ENCODE measurements at places on chromosomes 5 and 9.

DNA sequence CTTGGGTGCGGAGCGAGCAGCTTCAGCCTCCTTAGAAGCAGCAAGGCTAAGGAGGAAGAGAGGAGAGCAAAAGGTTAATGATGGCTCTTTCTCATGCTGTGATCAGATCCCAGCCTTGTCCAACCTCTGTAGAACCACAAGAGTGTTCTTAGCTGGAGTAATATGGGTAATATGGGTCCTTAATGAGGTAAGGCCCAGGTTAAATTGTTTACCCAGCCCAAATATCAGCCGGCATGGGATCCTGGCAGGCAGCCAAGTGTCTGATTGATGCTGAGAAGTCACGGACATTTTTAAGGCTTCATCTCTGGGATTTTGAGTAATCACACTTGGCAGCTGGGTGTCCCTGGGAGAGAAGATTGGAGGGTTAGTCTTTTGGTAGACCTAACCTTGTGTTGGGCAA is 32.3 kb downstream of the GLRA1 start:
- peaks cover 7% of the 10 kb centered on the region for H3K27me3 ChIP-seq
- H3K4me3 ChIP-seq, result no peak overlapping the region
- no peak overlapping the region for H3K27ac ChIP-seq
- H3K36me3 ChIP-seq, result no peaks in the 10 kb centered on the region
- H3K4me1 ChIP-seq, result no peaks in the 10 kb centered on the region
- DNase-seq, result no peak

DNA sequence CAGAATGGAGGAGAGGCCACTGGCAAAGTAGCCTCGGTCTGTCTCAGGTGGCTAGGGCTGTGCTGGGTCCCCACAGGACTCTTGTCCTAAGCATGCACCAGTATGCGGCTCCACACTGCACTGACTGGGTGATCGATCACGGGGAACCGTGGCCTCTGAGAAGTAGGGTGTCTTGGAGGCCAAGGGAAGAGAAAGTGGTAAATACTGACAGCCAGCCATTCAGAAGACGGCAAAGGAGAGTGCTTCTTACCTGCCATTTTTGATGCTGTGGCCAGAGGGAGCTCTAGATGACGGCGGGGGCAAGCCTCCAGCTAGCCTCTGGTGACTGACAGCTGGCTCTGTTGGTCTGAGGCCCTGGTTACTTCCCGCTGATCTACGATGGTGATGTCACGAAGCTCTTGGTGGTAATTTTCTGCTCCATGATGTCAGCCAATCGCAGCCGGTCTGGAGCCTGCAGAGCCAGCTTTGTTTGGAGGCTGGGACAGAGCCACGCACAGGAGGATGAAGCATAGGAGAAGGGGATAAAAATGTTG is 40.4 kb upstream of the GADD45G start:
- DNase-seq, result no peak
- no peak overlapping the region for H3K4me3 ChIP-seq
- no peak overlapping the region for H3K27ac ChIP-seq
- no peaks in the 10 kb centered on the region for H3K4me1 ChIP-seq
- H3K27me3 ChIP-seq, result no peaks in the 10 kb centered on the region
- no peaks in the 10 kb centered on the region for H3K36me3 ChIP-seq

DNA sequence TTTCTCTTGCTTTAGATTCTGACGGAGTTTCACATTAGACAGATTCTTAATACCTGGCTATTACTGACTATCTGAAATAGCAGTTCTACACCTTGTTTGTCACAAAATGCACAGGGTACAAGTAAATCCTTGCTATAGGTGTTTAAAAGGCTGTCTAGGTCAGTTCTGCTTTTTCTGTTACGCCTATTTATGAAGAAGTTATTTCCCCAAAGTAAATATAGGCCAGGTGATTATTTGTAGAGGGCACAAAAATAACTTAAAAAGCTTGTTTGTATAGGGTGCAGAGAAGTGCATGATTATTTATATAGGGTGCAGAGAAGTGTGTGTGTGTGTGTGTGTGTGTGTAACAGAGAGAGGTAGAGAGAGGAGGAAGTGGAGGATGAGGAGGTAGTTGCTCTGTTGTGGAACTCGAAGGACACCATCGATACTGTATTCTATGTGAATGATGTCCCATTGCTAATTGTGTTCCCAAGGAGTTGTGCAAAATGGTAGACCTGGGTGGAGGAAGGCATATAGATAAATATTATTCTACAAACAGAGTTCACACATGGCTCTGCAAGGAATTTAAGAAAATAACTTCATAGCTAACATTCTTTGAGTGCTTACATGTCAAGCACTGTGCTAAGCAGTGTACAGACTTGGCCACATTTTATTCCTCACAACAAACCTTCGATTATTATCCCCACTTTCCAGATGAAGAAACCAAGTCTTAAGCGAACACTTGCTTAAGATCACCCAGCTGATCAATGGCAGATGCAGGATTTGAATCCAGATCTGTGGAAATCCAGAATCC is 96.3 kb upstream of the EQTN start:
- DNase-seq, result no peak
- H3K27ac ChIP-seq, result no peak overlapping the region
- no peaks in the 10 kb centered on the region for H3K4me1 ChIP-seq
- no peaks in the 10 kb centered on the region for H3K36me3 ChIP-seq
- no peak overlapping the region for H3K4me3 ChIP-seq
- peaks cover 2% of the 10 kb centered on the region for H3K27me3 ChIP-seq

DNA sequence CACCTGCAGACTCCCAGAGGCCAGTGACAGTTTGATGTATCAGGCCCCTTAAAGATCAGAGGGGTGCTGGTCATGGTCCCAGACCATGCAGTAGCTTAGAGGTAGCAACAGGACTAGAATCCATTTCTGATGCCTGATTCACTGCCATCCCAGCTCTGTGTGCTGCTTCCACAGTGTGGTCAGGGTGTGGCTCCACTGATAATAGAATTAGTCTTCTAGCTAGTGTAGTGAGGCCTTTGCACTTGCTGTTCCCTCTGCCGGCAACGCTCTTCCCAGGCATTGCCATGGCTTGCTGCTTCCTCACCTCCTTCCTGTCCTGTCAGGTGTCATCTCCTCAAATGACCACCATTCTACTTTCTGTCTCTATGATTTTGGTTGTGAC is 15.8 kb downstream of the PPARGC1B start:
- no peaks in the 10 kb centered on the region for H3K36me3 ChIP-seq
- no peak overlapping the region for H3K27ac ChIP-seq
- no peaks in the 10 kb centered on the region for H3K4me1 ChIP-seq

DNA sequence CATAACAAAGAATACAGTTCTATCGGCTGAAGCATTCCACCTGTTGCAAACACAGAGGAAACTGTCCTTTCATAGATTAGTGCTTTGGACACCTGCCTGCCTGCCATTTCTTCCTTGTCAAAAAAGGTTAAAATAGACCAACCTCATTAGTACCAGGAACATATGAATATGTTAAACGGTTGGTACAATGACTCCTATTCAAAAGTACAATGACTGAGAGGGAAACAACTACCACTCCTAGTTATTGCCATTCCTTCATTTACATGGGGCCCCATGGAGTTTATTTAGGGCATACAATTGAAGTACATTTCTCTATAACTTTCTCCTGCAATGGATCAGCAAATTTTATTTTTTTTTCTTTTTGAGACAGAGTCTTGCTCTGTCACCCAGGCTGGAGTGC is 77.4 kb upstream of the PIP5K1B start:
- H3K27ac ChIP-seq, result no peak overlapping the region
- no peaks in the 10 kb centered on the region for H3K4me1 ChIP-seq
- H3K4me3 ChIP-seq, result no peak overlapping the region
- H3K36me3 ChIP-seq, result no peaks in the 10 kb centered on the region

DNA sequence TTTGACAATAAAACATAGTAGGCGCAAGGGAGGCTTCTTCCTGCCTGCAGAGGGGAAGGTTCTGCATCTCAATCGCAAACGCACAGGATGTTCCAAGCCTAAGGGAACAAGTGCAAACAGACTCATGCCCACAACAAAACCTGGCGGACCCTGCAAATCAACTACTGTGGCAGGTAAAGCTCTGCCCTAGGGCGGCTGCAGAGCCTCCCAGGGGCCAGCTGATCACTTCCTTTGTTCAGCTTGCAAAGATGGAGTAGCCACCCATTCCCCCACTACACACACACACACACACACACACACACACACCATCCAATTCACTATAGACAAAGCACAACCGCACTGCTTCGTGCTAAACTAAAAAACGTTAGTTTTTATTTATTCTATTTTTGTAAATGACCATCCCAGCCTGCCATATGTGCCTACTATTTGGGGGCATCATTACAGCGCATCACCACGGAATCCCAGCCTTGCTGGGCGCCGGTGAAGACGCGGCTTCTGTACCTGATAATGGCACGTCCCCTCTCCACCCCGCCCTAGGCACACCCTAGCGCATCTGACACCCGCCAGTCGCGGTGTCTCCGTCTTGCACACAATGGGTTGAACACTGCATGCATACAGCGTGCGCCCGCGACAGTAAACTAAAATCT is 57.6 kb downstream of the DPYSL3 start:
- no peaks in the 10 kb centered on the region for H3K27me3 ChIP-seq
- H3K4me1 ChIP-seq, result no peaks in the 10 kb centered on the region
- no peak for DNase-seq
- H3K27ac ChIP-seq, result no peak overlapping the region
- no peaks in the 10 kb centered on the region for H3K36me3 ChIP-seq

GRCh38 chr9:36677611-36678010 is 104.9 kb downstream of the MELK start:
- H3K27me3 ChIP-seq, result no peaks in the 10 kb centered on the region
- H3K27ac ChIP-seq, result no peak overlapping the region
- no peak overlapping the region for H3K4me3 ChIP-seq
- no peaks in the 10 kb centered on the region for H3K4me1 ChIP-seq

- H3K4me3 ChIP-seq, result no peak overlapping the region
- H3K36me3 ChIP-seq, result no peaks in the 10 kb centered on the region
- H3K27me3 ChIP-seq, result no peaks in the 10 kb centered on the region
These were observed 3.6 kb downstream of the HTR1A start for GRCh38 chr5:63958654-63959053.

DNA sequence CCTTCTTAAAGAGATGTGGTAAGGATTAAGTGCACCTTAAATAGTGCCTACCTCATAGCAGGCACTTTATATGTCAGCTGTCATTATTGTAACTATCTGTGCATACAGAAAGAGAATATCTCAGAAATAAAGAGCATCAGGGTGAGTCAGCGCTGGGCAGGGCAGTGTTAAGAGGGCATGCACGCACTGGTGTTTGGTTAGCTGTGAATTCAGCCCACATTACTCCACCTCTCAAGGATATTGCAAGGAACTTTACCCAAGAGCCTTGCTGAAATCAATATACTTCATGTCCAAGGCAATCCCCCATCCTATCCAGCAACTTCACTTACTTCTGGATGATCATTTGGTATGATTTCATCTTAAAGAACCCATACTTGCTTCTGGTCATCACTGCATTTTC is 300.9 kb downstream of the NTRK2 start:
- H3K4me3 ChIP-seq, result no peak overlapping the region
- no peaks in the 10 kb centered on the region for H3K27me3 ChIP-seq
- DNase-seq, result no peak
- H3K4me1 ChIP-seq, result no peaks in the 10 kb centered on the region
- H3K27ac ChIP-seq, result no peak overlapping the region

- H3K4me1 ChIP-seq, result no peaks in the 10 kb centered on the region
- peaks cover 2% of the 10 kb centered on the region for H3K27me3 ChIP-seq
- H3K36me3 ChIP-seq, result no peaks in the 10 kb centered on the region
- no peak overlapping the region for H3K4me3 ChIP-seq
- no peak overlapping the region for H3K27ac ChIP-seq
- DNase-seq, result no peak
These were observed 42.7 kb downstream of the ZFAND5 start for GRCh38 chr9:72322259-72322658.

DNA sequence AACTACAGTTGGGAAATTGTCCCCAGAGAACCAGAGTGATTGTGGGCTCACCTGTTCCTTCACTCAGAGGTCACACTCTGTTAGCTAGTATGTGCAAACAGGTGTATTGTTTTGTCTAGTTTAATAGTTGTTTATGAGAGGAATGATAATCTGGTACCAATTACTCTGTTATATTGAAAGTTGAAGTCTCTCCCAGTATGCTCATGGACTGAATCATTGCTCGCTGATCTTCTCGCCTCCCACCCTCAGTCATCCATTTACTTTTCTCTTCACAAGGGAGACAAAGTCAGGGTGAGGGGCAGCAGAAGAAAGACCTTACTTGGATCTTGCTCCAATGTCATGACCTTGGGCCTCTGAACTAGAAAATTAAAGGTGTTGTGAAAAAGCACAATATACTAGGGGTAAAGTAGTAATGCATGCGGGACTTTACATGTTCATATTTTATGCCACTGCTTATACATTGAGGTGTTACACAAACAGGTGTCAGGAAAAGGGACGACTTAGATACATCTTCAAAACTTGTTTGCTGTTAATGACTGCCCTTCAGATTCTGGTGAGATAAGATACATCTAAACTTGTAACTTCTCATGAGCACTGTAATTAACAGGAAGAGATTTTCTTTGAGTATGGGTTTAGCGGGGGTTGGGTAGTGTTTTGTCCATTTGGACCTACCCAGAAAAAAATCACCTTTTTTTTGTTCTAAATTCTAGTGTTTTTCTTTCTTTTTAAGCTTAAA is 36.9 kb downstream of the LNPEP start:
- H3K4me1 ChIP-seq, result peaks cover 40% of the 10 kb centered on the region
- H3K27me3 ChIP-seq, result no peaks in the 10 kb centered on the region
- peak overlapping the region; percentile 33 for H3K27ac ChIP-seq

DNA sequence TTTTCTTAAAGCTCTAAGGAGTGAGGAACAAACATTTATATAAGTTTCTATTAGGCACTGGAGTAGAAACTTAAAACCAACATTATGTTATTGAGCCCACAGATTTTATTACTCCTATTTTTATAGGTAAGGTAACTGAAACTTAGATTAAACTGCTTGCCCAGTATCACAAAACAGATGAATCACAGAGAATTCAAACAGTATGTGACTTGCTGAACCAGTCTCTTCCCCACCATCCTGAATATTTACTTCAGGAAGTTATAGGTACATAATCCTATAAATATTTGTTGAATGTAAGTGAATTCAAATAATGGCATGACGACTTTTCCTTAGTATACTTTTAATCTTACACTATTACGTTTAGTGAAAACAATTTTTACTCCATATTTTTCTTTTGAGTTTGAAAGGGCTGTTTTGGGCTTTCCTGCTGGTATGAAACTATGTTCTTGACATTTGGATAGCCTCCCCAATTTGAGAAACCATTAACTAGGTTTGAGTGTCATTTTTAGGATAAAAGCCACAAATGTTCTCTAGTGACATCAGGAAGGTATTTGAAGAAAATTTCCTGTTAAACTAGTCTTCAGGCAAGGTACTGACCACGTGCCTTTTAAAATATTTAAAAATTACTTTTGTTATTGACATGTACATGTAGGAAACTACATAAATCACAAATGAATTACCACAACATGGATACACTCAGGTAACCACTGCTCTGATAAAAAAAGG is 39.3 kb downstream of the PRRC1 start:
- peaks cover 25% of the 10 kb centered on the region for H3K36me3 ChIP-seq
- H3K4me3 ChIP-seq, result no peak overlapping the region
- no peak overlapping the region for H3K27ac ChIP-seq
- H3K27me3 ChIP-seq, result no peaks in the 10 kb centered on the region
- no peaks in the 10 kb centered on the region for H3K4me1 ChIP-seq
- no peak for DNase-seq

- H3K27me3 ChIP-seq, result no peaks in the 10 kb centered on the region
- no peaks in the 10 kb centered on the region for H3K4me1 ChIP-seq
- no peak overlapping the region for H3K4me3 ChIP-seq
- H3K27ac ChIP-seq, result no peak overlapping the region
These were observed 131.2 kb downstream of the RGS3 start for GRCh38 chr9:113594484-113595299.

GRCh38 chr9:92004045-92004392 is 54.0 kb upstream of the ROR2 start:
- no peak overlapping the region for H3K27ac ChIP-seq
- no peak overlapping the region for H3K4me3 ChIP-seq
- H3K4me1 ChIP-seq, result no peaks in the 10 kb centered on the region
- DNase-seq, result no peak
- no peaks in the 10 kb centered on the region for H3K27me3 ChIP-seq

- no peak overlapping the region for H3K4me3 ChIP-seq
- no peak for DNase-seq
- H3K4me1 ChIP-seq, result no peaks in the 10 kb centered on the region
These were observed 54.0 kb upstream of the LARP1 start for GRCh38 chr5:154701181-154701580.
